Left lung (tissue), 14 donors: ENCODE measurements at places on chromosomes 6 and 20. TPM values are rescaled to one million over a fixed set of nuclear protein-coding genes. Genes with fewer than 3 reads are reported as not detected.

The MYL9 gene
- 198 TPM for polyA plus RNA-seq

The CUL7 gene
- polyA plus RNA-seq: 43.2 TPM

The MAS1 gene
- polyA plus RNA-seq: 0.06 TPM

The DEFB132 gene
- polyA plus RNA-seq: not detected

The NKAIN2 gene
- polyA plus RNA-seq: 23.4 TPM

The MCHR2 gene
- polyA plus RNA-seq: not detected

The SCRT2 gene
- not detected for polyA plus RNA-seq

The PRSS35 gene
- 41.4 TPM for polyA plus RNA-seq

The HTR1E gene
- 0.48 TPM for polyA plus RNA-seq

The CBLN4 gene
- 0.33 TPM for polyA plus RNA-seq

The STXBP5 gene
- polyA plus RNA-seq: 14.2 TPM

The PXDC1 gene
- 17.3 TPM for polyA plus RNA-seq

The RAD21L1 gene
- polyA plus RNA-seq: not detected

The MLIP gene
- 0.23 TPM for polyA plus RNA-seq

The RAET1E gene
- polyA plus RNA-seq: 0.69 TPM

The RGL2 gene
- polyA plus RNA-seq: 154 TPM

The RAET1G gene
- 2.8 TPM for polyA plus RNA-seq

The GTF3C6 gene
- 65.4 TPM for polyA plus RNA-seq

The TINAG gene
- not detected for polyA plus RNA-seq

The DOK5 gene
- 3.2 TPM for polyA plus RNA-seq

The CST5 gene
- polyA plus RNA-seq: not detected

The SLC22A16 gene
- polyA plus RNA-seq: not detected

The KCNB1 gene
- polyA plus RNA-seq: 0.66 TPM

The NRN1 gene
- 8.8 TPM for polyA plus RNA-seq

The PPIL1 gene
- polyA plus RNA-seq: 33.7 TPM

The MUC22 gene
- not detected for polyA plus RNA-seq

The RBBP8NL gene
- 4.2 TPM for polyA plus RNA-seq

The TAGAP gene
- 1.3 TPM for polyA plus RNA-seq

The MCM8 gene
- polyA plus RNA-seq: 20.2 TPM
